ENCODE measurements at places on chromosomes 6 and 20.

GRCh38 chr6:37150314-37150713, 19.6 kb upstream of the PIM1 start:
- DNase-seq = no peak

DNA sequence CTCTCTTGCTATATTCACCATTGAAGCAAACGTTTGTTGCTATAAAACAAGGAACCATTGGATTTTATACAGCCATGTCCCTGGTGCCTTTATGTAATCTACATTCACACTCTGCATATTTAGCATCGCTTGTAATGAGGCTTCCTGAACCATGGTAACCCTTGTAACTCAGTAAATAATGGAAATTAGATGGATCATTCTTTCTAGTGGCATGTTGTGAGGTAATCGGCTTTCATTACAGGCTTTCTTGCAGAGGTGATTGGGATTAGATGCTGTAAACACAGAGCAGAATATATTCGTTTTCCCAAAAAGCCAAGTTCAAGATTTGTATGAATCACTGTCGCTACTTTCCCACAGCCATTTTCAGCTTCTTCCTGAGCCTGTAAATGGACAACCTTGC, 36.1 kb downstream of the SMPDL3A start:
- DNase-seq = no peak

DNA sequence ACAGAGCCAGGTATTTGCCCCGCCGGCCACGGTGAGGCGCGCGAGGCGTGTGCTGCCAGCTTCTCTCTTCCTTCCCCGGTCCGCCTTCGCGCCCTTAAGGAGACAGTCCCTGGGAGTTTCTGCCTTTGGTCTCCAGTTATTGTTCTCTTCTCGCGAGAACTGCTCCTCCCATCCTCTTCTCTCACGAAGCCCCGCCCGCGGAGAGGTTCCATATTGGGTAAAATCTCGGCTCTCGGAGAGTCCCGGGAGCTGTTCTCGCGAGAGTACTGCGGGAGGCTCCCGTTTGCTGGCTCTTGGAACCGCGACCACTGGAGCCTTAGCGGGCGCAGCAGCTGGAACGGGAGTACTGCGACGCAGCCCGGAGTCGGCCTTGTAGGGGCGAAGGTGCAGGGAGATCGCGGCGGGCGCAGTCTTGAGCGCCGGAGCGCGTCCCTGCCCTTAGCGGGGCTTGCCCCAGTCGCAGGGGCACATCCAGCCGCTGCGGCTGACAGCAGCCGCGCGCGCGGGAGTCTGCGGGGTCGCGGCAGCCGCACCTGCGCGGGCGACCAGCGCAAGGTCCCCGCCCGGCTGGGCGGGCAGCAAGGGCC, at the start of gene MAPK14:
MAPK14 (plus strand) TSS at position 308 of the 587 bp plus-strand sequence. CDS start 350 bp downstream, outside the sequence.
- DNase-seq = peak; percentile 96

GRCh38 chr6:18211338-18211737, 53.0 kb downstream of the DEK start:
- no peak for DNase-seq

GRCh38 chr6:156060013-156060412, 604.4 kb upstream of the NOX3 start:
- DNase-seq = no peak

GRCh38 chr20:38034108-38034649, 633 bp downstream of the RPRD1B start:
- DNase-seq = no peak

GRCh38 chr20:9220874-9221547, 152.1 kb downstream of the PLCB4 start:
- DNase-seq = no peak

GRCh38 chr6:7505189-7505699, 36.2 kb upstream of the DSP start:
- DNase-seq = no peak
